ENCODE measurements at places on chromosomes 13 and 19.

- DNase-seq: no peak
Measured at GRCh38 chr13:60838581-60838980, 441.6 kb downstream of the TDRD3 start.

- DNase-seq: no peak
Measured at GRCh38 chr13:60148918-60149317, 14.8 kb downstream of the DIAPH3 start.

GRCh38 chr13:32093006-32093405 lies 61.4 kb downstream of the FRY start:
- no peak for DNase-seq

DNA sequence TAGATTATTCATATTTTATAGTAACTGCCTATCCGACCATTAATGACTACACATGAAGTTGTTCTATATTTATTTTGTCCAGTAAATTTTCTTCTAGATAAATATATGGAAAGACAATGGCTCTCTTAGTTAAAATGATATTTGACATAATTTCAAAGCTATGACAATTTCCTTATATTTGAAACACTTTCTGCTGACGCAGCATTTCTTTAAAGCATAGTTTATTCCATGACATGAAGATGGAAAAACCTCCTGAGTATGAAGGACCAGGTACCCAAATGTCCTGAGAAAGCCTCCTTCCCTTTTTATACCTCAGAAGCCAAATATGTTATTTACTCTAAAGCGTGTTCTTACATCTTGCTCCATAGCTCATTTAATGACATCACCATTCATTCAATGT lies 831.6 kb downstream of the EFNB2 start:
- DNase-seq: no peak

GRCh38 chr19:810883-811489 lies 10.8 kb downstream of the PLPPR3 start:
- DNase-seq: no peak
